Fibroblast of gingiva (primary cell): ENCODE measurements at places on chromosomes 2 and 18.
A peak's percentile ranks its signal among the peaks of the same experiment; 100 is the strongest.

- DNase-seq = no peak
Measured at GRCh38 chr2:15748736-15749323, 157.2 kb downstream of the DDX1 start.

DNA sequence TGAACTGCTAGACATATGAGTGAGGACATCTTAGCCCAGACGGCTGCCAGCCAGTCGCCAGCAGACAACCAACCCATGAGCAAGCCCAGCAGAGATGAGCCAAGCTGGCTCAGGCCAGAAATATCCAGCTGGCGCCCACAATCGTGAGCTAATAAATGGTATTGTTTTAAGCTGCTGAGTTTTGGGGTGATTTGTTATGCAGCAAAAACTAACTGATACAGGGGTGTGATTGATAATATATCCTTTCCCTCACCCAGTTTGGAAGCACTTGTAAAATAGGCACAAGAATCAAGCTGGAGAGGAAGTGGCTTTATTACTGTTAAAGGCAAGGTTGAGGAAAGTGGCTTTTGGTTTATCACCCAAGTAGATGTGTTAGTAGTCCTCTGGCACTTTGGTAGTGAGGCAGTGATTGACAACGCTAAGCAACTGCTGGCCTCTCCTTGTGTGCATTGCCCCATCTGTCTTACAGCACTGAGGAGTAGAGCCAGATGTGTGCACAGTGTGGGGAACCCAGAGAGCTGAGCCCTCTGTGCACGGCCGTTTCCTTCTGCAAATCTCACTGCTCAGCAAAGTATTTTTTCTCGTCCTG, 110.1 kb downstream of the MYO1B start:
- DNase-seq = no peak

DNA sequence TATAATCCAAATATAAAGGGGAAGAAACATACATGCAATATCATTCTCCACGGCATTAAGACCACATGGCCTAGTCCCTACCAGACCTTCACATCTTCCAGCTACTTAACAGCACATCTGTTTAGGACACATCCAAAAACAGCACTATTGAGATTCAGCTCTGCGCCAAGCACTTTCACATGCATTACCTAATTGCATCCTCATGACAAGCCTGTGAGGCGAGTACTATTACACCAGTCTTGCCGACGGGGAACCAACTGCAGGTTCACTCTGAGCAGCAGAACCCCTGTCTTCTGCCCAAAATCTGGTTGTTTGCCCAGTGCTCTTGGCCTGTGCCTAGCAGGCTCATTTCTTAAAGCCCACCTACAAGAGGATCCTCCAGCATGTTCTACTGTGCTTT, 66.7 kb downstream of the AAK1 start:
- DNase-seq = peak; percentile 74

DNA sequence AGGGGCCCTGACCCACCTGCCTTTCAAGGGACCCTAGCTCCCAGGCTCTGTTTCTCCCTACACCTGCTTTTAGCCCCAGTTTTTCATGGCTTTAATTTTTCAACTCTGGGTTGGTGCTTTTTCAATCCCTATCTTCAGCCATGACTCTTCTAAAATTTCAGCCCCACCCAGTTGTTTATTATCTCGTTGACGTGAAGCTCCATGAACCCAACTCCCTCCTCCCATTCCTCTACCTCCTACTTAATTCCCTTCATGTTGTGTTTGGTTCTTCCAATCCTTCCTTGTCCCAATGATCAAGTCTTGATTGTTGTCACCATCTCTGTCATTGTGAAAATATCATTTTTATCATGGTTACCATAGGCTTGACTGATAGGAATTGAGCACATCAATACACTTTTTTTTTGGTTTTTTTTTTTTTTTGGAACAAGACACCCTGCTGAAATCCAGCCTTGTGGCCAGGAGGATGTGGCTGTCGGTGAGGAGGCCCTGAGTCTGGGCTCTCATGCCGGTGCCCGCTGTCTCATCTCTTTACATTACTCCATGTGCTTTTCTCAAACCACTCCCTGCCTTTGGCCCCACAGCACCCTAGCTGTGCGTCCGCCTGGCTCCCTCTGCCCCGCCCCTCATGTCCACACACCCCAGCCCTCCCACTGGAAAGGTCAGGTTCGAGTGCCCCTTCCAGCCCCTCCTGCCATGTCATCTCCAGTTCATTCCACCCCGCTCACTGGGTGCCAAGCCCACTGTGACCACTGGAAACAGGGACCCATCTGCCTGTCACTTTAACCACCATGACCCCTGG, 39.3 kb downstream of the NAPG start:
- no peak for DNase-seq

- no peak for DNase-seq
Measured at GRCh38 chr2:137249463-137250130, 484.3 kb downstream of the THSD7B start.

- peak; percentile 87 for DNase-seq
Measured at GRCh38 chr2:160836755-160837154, 323.5 kb upstream of the TANK start.

- no peak for DNase-seq
Measured at GRCh38 chr2:126976721-126977328, 78.1 kb downstream of the TEX51 start.

GRCh38 chr2:63051042-63051794, 588 bp downstream of the OTX1 start:
- DNase-seq = no peak

DNA sequence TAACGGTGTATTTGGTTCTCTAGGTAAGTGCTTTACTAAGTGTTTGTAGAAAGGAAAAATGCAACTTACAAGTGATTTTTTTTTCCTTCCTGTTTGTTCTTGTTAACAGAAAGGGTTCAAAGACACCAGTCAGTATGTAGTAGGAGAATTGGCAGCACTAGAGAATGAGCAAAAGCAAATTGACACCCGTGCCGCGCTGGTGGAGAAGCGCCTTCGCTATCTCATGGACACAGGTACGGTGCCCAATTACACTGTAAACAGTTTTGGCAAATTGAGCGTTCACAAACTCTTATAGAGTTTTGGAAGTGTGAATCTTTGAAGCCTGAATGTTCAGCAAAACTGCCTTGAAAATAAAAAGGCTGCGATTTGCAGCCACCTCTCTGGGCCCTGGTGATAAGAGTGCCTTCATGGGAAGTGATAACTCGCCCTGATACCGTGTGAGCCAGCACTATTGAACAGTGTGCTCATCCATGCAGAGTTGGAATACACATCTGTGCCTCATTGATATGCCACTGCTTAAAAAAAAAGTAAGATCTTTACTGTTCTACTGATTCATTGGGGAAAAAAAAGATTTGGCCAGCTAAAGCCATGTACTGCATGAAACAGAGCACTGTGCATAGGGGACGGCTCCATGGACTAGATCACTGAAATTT, 54.0 kb upstream of the OTX1 start:
- DNase-seq = no peak

- DNase-seq = no peak
Measured at GRCh38 chr2:33660416-33661123, 61.5 kb upstream of the FAM98A start.

GRCh38 chr2:143623909-143624260, 494.7 kb downstream of the ARHGAP15 start:
- DNase-seq = peak; percentile 27

- peak; percentile 73 for DNase-seq
Measured at GRCh38 chr18:424071-424661, 76.3 kb downstream of the COLEC12 start.

- DNase-seq = peak; percentile 65
Measured at GRCh38 chr2:67701011-67701410, 303.9 kb downstream of the ETAA1 start.

DNA sequence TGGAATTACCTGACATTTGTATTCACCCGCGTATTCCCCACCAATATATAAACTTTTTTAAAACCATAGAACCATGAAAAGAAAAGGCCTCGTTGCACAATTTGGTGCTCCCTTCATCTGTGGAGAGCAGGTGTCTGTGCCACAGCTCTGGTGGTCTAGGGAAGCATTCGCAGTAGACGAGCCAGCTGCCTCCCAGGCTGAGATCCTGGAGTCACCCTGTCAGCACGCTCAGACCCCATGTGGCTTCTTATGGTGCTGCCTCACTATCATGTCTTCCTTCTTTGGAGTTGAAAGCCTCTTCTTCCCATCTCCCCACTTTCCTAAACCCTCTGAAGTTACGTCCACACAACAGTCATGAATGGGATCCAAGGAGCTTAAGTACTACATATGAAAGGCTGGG, 38.4 kb upstream of the ACKR3 start:
- DNase-seq = no peak

DNA sequence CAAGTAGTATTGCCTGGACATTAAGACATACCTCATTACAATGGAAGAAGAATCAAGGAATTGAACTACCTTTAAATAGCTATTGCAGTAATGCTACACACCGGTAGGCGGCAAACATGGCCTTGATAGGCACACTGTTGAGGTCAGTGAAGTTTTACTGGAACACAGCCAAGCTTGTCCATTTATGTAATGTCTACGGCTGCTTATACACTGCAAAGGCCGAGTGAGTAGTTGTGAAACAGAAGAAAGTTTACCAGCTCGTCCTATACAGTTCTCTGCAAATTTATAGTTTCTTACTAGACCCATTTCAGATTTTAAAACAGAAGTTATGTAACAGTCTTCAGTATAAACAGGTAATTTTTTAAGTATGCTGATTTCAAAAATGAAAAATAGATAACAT, 38.8 kb downstream of the PPP4R1 start:
- peak; percentile 86 for DNase-seq

GRCh38 chr2:113309655-113310387, 31.1 kb upstream of the PAX8 start:
- DNase-seq = no peak

DNA sequence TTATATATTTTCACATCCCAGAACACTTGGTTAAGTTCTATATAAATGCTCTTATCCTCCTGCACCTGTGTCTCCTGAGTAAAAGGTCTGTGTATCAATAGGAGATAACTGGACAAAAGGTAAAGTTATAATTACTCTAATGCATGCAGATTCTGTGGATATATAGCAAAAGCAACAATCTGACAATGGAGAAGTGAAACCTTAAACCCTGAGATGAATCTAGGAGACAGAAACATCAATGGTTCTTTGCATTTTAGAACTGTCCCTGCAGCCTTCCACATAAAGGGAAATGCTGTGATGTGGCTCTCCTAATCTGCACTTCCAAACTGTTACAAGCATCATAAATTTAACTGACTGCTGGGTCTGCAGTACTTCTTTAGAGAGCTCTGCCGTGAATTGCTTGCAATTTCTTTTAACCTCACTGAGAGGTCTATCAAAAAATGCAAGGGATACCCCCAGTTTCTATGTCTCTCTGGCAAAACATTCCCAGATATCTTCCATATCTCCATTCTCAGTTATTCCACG, 42.8 kb upstream of the FSIP2 start:
- no peak for DNase-seq

- DNase-seq = peak; percentile 59
Measured at GRCh38 chr18:12659904-12660605, 2.1 kb upstream of the SPIRE1 start.

DNA sequence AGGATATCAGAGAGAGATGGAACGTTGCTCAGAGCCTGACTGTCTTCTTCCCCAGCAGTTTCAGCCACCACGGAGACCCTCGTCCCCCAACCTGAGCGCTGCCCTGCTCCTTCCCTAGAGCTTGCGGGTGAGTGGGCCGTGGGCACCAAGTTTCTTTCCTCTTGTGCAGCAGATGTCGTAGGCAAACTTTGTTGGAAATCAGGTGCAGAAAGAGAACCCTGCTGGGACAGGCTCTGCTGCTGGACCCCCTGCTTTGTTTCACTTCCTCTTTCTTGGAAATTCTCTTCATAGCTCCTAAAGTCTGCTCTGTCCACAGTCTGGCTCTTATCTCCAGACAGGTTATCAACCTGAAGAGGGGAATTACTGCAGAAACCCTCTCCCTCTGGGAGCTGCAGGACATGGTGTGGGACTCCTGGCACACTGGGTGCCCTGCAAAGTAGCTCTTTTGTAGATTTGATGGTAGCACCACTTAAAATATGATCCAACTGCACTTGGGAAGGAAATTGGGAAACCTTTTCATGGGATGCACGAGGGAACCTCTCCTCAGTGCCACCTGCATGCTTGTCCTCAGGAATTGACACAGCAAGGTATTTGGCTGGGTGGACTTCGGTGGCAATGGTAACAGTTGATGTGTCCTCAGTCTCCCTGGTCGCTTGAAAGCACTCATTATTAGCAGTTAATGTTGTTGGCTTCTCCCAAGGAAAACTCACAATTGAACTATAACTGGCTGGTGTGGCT, 92.2 kb downstream of the ALPK2 start:
- no peak for DNase-seq

GRCh38 chr2:191688934-191689695, 11.2 kb downstream of the NABP1 start:
- DNase-seq = peak; percentile 91

GRCh38 chr2:204024503-204024902, 87.9 kb downstream of the ICOS start:
- DNase-seq = peak; percentile 16

- no peak for DNase-seq
Measured at GRCh38 chr2:69779258-69780001, 37.5 kb downstream of the ANXA4 start.

- no peak for DNase-seq
Measured at GRCh38 chr2:236861196-236861875, 224.4 kb upstream of the COPS8 start.

DNA sequence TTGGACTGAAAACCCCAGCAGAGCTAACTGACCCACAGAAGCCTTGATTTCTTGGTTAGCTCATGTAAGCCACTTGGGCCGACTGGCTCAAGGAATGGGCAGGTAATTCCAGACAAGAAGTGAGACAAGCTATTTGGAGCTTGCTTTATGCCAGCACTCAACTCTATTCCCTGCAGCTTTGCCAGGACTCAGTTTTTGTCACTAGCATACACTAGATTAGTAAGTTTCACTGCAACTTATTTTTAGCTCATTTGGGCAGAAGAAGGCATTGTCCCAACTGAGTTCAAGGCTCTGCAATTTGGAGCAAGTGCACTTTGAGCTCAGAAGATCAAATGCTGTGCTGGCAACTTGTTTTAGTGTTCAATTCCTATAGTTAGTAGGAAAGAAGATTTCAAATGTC, 116.1 kb downstream of the SLC4A3 start:
- DNase-seq = no peak

GRCh38 chr2:140627136-140627535, 1503.7 kb downstream of the LRP1B start:
- no peak for DNase-seq

DNA sequence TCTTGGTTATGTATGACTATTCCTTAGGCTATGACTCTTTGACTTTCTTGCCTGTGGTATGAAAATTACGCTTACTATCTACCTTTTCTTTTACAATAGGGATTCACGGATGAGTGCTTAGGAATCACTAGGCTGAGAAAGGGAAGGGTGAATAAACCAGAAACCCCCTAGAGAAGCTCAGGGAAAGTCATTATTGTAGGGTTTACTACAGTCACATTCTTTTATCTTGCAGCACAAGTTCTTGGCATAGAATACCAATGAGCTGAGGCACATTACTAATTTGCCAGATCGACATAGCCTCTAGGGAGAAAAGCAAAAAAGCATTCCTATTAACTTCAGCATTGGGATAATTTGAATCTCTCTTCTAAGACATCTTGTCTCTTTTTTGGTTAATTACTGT, 103.3 kb downstream of the ST6GAL2 start:
- DNase-seq = no peak

DNA sequence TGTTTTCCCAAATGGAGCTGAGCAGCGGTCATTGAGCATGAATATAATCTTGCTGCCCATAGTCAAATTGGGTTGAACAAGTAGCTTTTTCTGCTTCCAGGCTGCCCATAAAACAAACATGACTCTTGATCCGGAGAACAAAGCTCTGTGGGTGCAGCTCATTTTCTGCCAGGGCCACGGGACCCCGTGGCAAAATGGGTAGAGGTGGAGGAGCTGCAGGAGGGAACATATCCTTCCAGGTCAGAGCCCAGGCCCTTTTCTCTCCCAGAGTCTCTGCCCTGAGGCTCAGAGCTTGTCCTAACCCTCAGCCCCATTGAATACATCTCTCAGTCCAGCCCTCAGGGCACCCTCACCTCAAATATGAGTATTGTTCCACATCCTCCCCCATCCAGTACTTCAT, 151.6 kb upstream of the TWIST2 start:
- no peak for DNase-seq
